Effector memory CD4-positive, alpha-beta T cell (primary cell): ENCODE measurements at places on chromosomes 4 and X.

- DNase-seq, result no peak
Measured at GRCh38 chr4:139740121-139740520, 74.5 kb downstream of the MGST2 start.

DNA sequence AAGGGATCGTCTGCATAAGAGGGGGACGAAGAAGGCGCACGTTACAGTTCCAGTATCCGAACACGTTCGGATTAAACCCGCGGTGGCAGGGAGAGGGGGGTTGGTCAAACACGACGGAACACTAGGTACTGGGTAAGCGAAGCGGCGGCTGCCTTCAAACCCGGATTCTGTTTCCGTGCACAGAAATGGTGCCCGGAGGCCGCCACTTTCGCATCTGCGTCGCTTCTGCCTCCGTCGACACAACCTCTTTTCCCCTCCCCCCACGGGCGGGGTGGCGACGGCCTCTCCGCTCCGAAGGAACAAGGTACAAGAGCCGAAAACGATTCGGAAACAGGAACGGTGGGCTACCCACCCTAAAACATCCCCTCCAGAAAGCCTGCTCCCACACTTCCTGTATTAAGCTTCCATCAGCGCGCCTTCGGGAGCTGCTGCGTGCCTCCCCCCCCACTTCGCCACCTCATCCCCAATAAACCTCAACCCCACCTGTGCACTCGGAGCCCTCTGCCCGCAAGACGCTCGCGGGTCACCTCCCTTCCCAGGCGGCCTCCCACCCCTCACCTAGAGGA lies 667 bp downstream of the G3BP2 start:
- DNase-seq, result peak; percentile 64

- no peak for DNase-seq
Measured at GRCh38 chrX:9952300-9952699, 14.9 kb upstream of the CLDN34 start.

DNA sequence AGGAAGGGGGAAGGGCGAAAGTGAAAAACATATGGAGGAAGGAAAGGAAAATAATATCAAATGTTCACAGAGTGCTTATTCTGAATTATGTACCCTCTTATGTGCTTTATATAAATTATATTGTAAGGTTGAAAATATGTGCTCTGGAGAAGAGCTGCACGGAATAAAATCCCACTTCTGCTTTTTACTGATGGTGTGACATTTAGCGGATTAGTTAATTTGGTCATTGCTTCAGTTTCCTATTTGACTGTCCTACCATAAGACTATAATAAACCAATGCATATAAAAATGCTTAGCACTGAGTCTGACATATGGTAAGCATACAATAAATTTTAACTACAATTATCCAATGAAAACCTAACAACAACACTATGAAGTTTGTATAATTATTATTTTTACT lies 86.2 kb downstream of the NPFFR2 start:
- no peak for DNase-seq

- DNase-seq, result no peak
Measured at GRCh38 chr4:89469930-89470375, 162.4 kb upstream of the GPRIN3 start.

DNA sequence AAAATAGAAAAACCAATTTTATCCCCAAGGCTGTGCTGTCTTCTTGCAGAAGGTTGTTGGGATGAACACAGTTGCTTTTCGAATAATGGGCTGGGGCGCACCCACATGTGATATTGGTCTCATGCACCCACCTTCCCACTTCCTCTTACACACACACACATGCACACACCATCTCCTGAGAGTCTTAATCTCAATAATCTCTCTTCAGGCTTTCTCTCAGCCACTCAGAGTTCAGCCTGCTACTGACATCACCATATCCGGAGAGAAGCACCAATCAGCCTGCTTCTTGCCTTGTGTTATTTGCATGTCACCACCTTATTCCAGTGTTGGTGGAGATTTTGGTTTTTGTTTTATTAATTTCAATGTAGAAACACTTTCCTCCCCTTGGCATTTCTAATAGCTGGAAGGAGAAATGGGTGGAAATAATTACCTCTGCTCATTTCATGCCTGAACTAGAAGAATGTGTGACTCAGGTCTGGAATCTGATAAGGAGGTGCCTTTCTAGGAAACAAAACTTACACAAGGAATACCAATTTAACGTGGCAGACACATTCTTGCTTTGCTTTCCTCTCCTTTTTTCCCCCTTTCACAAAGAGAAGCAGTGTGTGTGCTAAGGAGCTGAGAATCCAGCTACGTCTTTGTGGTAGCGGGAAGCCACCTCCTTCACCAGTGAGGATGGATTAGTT lies 400.2 kb downstream of the MID1IP1 start:
- DNase-seq, result no peak

- DNase-seq, result no peak
Measured at GRCh38 chrX:2387614-2388239, 113.0 kb downstream of the DHRSX start.

DNA sequence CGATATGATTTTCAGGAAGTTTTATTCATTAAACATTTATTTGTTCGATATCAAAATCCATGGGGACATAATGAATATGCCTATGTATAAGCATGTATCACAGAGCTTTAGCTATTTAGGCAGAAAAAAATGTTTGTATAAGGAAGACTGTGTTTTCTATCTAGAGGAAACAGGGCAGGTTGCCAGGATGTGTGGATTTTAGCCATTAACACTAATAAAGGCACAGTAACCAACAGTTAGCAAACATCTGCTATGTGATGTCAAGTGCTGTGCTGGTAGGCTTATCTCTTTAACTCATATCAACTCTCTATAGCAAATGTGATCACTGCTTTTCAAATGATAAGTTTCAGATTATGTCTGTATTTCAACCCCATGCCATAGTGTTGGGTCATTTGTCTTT lies 708.9 kb upstream of the HS3ST1 start:
- no peak for DNase-seq

DNA sequence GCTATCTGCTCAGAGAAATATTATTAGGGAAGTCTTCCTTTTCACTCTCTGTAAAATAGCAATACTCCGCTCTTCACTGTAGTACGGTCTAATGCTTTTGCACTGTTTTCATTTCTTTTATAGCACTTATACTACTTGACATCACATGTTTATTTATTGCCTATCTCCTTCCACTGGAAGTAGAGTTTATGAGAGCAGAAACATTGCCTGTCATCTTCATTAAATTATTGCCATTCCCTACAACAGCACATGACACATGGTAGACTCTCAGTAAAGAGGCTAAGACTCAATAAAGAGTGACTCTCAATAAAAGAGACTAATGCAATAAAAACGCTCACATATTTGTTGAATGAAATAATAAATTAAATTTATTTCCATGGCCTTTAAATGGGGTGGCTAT lies 241.3 kb upstream of the MAGEC2 start:
- no peak for DNase-seq

- DNase-seq, result no peak
Measured at GRCh38 chrX:72247206-72247942, 8.5 kb upstream of the ERCC6L start.

GRCh38 chr4:142528433-142528832 lies 317.7 kb downstream of the INPP4B start:
- DNase-seq, result no peak

- DNase-seq, result no peak
Measured at GRCh38 chr4:168519576-168519975, 22.7 kb downstream of the PALLD start.

DNA sequence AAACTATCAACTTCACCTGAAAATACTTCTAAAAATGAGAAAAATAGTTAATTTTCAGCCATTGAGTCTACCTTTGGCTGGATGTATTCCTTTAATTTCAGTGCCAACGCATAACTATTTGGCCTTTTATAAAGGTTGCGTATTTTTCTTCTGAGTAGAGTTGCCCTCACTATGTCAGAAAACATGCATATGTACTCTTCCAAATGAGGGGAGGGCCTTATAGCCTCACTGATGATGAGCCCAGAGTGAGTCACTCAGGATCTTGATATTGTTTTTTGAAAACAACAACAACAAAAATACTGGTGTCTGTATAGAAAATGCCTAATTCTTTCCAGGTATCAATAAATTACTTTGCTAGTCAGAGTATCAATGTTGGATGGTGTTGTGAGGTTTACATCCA lies 349.3 kb downstream of the FBXO8 start:
- no peak for DNase-seq

GRCh38 chr4:65665771-65666523 lies 4.3 kb downstream of the EPHA5 start:
- no peak for DNase-seq

DNA sequence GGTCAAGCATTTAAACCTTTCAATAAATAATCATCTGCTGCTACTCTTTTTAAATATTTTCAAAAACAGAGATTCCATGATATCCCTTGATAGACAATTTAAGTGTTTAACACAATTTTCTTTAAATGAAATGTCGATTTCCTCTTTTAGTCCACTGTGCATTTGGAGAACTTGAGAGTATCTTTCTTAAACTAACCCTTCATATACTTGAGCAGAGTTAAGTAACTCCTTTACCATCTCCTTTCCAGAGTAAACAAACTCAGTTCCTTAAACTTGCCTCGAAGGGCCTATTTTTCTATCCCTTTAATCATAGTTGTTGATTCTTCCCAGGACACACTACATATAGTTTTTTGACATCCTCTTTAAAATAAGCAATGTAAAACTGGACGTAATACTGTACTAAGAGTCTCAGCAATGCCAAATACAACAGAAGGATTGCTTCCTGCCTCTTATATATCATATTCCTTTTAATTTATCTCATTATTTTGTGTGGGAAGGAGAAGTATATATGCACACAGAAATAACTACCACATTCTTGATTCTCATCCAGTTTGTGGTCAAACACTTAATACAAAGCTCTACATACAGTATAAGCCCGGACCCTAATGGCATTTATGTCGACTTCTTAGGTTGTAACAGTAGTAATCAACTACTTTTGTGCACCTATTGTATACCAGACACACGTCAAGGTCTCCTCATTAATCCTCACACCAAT lies 22.8 kb downstream of the RAB28 start:
- DNase-seq, result no peak

DNA sequence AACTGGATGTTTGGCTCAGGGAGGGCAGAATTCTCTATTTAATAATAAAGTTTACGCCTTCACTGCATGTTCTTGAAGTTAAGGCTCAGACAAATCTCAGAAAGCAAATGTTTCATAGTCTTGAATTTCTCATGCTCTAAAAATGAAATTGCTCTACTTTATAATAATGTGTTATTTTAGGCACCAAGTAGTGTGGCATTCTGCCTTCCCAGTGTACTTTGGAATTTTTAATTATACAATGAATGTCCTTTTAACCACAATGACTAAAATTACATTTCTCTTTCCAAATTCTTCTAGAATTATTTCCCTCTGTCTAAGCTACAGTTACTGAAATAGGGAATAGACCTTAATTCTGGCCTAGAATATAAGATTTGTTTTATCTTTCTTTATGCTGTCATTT lies 97.9 kb upstream of the PDE5A start:
- no peak for DNase-seq
